ENCODE measurements at places on chromosomes 6 and 20.

- no peak for DNase-seq
Measured at GRCh38 chr20:22526512-22527012, 57.8 kb downstream of the FOXA2 start.

- no peak for DNase-seq
Measured at GRCh38 chr6:22401206-22401605, 104.4 kb upstream of the PRL start.

DNA sequence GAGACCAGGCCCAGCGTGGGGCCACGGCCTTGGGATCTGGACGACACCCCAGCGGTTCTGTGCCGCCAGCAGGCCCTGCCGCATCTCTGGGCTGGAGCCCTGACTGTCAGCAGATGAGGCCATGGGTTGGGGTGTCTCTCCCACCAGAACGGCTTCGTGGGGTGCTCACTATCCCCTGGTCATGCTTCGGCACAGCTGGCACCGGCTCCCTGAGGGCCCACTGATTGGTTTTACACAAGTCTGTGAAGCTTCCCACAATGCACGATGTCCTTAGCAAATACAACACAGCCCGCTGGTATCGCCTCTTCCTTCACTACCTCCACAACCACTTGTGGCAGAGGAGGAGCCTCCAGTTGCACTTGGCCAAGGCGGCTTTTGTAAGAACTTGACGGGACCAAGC, 94.3 kb downstream of the THBS2 start:
- DNase-seq: no peak

- DNase-seq: no peak
Measured at GRCh38 chr6:11179419-11180202, 52.9 kb downstream of the NEDD9 start.

- DNase-seq: no peak
Measured at GRCh38 chr20:56875052-56875659, 246.1 kb downstream of the TFAP2C start.

DNA sequence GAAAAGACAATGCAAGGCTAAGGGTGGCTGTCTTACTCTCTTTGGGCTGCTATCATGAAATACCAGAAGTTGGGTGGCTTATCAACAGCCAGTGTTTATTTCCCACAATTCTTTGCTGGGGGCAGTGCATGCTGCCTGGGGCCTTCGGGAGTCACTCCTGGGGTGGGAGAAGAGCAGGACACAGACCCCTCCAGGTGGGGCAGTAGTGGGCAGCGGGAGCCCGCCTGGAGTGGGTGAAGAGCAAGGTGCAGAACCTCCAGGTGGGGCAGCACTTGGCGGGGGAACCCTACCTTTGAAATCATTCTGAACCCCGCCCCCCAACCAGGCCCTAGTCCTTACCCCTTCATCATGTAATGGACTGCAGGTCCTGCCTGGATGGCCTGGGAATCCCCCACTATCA, 69.6 kb upstream of the THBS2 start:
- no peak for DNase-seq

- no peak for DNase-seq
Measured at GRCh38 chr20:6906871-6907270, 139.4 kb downstream of the BMP2 start.

GRCh38 chr20:61938839-61939690, 126.6 kb downstream of the TAF4 start:
- no peak for DNase-seq
